Stimulated activated CD8-positive, alpha-beta memory T cell treated with anti-CD3 and anti-CD28 coated beads, Interleukin-7, amount 100 ng/mL, for 1 hour (primary cell): ENCODE measurements at places on chromosomes 6 and 20.
A peak's percentile ranks its signal among the peaks of the same experiment; 100 is the strongest.

DNA sequence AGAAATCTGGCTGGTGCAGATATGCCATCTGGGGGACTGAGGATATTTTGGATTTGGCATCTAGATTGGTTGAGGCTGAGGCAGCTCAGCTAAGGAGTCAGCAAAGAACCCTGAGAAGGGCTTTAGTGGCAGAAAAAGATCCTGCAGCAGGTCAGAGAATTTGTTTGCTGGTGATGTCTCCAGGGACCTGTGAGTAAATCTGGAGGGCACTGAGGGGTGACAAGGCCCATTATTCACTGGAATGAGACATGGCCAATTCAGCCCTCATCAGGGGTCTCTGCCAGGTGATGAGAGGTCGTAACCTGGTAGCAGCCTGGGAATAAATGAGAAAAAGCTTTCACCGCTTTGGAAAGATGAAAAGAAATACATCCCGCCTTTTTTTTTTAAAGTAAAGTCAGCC is 118.3 kb upstream of the FBXL4 start:
- DNase-seq: no peak

DNA sequence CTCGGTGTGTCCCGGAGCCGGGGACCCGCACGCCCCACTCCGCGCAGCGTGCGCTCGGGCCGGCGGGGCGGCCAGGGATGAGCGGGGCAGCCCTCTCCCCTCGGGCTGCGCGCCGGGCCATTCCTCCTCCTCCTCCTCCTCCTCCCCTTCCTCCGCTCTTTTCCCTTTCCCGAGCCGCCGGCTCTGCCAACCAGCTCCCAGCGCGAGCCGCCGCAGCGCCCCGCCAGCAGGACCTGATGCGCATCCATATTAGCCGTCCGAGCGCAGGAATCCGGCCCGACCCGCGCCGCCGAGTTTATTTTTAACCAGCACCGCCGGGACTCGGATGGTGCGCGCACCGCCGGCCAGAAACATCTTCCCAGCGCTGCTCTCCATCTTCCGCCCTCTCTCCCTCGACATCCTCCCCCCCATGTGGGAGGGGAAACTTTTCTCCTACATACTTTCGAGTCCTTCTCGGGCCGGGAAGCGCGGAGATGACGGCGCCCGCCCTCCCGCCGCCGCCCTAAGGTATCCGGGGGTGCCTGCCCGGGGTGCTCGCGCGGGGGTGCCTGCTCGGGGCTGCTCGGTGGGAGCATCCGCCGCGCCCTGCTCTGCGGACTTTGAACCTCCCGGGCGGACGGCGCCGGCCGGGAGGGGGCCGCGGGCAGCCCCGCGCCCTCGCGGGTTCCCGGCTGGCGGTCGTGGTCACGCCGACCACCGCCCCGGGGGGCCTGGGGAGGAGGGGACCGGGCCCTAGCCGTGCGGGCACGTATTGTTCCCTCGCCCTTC is 619 bp downstream of the RREB1 start:
- no peak for DNase-seq

DNA sequence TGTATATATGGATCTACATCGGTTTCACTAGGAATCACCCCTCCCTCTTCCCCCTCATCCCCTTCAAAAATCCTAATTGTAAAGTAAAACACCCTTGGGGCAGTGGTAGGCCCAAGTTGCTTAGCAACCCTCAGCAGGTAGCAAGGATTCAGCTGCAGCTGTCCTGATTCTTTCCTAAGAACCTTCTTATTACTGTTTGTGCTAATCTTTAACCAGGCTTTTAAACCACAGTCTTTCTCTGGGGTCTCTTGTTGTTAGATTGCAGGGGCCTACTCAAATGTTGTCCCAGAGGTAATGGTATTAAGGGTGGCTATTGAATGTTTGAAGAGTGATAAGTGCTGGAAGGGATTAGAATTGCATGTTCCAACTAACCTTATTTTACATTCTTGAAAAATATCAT is 46.4 kb downstream of the PRL start:
- DNase-seq: no peak

DNA sequence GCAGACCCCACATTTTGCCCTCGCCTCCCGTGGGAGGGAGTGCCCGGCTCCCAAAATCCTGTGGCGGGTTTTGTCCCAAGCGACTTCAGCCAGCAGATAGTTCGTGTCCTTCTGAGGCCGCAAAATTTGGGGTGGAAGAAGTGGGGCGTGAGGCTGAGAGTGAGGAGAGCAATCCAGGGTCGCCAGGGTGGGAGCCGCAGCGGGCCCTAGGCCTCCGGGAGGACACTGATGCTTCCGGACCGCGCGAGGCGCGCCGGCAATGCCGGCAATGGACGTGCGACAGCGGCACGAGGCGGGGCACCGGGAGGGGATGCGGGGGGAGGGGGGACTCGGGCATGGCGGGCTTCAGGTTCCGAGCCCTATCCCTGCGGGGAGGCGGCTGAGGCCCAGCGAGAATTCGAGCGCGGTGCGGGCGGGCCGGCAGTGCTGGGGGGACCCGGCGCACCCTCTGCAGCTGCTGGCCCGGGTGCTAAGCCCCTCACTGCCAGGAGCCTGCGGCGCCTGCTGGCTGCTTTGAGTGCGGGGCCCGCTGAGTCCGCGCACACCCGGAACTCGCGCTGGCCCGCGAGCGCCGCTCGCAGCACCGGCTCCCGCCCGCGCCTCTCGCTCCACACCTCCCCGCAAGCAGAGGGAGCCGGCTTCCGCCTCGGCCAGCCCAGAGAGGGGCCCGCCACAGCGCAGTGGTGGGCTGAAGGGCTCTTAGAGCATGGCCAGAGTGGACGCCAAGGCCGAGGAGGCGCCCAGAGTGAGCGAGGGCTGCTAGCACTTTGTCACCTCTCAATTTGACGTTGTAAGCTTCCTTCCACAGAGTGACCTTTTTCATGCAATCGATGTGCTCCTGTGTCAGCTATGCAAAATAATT is 143.8 kb downstream of the LPA start:
- peak; percentile 57 for DNase-seq

GRCh38 chr6:10528158-10528981 is 7.2 kb downstream of the GCNT2 start:
- DNase-seq: no peak

GRCh38 chr6:71888756-71889340 is 2.5 kb downstream of the RIMS1 start:
- no peak for DNase-seq

DNA sequence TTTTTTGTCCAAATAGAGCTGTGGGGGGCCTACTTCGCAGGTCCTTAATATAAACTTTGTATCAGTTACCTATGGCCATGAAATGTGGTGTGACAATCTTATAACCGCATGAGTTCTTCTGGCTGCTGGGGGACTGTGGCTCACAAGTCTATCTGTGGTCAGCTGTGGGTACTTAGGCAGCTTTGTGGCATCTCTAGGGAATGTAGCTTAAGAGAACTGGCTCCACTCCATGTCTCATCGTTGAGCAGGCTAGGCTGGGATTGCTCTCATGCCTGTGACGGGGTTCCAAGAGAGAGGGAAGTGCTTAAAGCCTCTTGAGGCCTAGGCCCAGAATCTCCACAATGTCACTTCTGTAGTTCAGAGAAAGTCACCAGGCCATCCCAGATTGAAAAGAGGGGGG is 140.5 kb downstream of the BTBD3 start:
- no peak for DNase-seq

- no peak for DNase-seq
Measured at GRCh38 chr6:130524552-130524951, 158.7 kb downstream of the TMEM200A start.

GRCh38 chr6:84687431-84687830 is 77.0 kb downstream of the TBX18 start:
- no peak for DNase-seq

DNA sequence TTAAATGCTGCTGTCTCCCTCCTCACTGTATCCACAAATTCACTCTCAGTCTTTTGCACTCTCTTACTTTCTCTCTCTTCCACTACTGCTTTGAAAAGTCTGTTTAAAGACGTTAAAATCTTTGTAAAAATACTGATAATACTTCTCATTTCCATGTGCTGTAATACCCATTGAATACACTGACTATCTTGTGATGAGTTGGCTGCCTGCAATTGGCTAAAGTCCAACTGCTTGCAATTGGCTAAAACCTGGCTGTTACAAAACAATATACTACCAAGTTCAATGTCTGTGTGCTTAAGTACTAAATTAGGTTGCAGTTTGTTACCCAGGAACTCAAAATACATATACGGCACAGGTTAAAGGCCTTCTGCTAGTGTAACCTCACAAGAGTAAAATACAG is 264.8 kb downstream of the THBS2 start:
- DNase-seq: no peak

GRCh38 chr20:21371193-21371592 is 26.1 kb downstream of the NKX2-4 start:
- DNase-seq: no peak

- no peak for DNase-seq
Measured at GRCh38 chr6:156163311-156163710, 613.9 kb upstream of the ARID1B start.

DNA sequence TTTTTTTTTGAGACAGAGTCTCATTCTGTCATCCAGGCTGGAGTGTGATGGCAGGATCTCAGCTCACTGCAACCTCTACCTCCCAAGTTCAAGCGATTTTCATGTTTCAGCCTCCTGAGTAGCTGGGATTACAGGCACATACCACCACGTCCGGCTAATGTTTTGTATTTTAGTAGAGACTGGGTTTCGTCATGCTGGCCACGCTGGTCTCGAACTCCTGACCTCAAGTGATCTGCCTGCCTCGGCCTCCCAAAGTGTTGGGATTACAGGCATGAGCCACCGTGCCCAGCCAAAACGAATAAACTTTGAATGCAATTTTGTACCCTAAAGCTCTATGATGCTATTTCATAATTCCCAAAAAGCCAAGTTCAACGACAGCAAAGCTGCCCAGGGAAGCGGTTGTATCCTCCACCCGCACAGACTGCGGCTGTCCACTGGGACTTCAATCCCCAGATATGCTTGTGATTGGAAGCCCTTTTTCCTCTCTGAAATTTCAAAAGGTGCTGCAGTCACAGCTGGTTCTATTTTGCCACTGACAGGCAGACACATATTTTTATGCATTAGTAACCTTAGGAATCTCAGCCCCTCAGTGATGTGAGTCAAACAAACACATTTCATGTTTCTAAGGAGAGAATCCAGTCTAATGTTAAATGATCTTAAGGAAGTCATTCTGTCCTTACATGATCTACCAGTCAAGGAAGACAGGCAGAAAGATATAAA is 8.7 kb upstream of the RAMACL start:
- DNase-seq: no peak

DNA sequence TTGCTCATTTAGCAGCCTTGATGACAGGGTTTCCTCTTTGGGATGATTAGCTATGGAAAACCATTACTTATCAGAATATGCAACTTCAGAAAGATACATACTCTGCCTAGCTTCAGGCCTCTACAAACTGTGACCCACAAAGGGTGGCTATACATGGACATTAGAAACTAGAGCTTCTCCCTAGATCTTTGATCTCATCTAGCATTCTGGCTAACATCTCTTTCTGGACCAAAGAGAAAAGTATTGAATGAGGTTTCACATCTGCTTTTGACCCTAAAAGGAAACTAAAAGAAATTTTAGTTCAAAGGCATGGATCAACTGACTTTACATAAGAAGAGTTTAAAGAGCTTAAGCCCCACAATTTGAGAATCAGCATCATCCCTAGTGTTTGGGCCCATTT is 12.4 kb upstream of the HMGN3 start:
- no peak for DNase-seq

DNA sequence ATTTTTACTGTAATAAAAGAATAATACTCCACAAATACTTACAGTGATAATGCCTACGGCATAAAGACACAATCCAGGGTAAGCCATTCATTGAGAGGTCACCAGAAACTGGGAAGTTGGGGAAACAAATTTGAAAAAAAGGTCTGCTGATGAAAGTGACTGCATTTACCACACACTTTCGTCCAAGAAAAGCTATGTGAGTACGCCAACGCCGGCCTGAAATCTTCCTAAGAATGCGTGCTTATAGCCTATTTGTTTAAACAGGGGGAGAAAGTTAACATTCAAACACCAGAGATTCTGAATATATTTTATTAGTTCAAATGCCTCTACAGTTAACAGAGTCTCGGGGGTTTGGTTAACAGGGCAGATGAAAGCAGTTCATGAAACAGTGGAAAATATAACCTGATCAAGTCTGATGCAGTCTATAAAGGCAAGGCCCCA is 657 bp upstream of the LTV1 start:
- no peak for DNase-seq

DNA sequence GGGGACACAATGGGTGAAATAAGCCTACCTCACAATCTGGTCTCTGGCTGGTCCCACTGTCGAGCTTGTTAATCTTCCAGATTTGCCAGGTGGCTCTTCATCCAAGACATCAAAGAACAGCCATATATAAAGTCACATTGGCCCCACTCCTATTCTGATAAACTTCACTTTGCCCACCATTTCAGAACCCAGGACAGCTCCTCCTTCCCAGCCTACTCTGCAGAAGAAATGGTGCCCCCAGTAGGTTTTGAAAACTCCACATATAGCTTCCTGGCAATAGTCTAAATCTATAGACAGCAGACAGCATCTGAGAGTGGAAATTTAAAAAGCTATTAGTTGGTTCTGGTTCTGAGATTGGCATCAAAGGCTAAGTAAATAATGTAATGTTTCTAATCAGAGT is 143.1 kb upstream of the PCSK2 start:
- DNase-seq: no peak

- DNase-seq: no peak
Measured at GRCh38 chr6:152642578-152643375, 5.6 kb upstream of the SYNE1 start.

DNA sequence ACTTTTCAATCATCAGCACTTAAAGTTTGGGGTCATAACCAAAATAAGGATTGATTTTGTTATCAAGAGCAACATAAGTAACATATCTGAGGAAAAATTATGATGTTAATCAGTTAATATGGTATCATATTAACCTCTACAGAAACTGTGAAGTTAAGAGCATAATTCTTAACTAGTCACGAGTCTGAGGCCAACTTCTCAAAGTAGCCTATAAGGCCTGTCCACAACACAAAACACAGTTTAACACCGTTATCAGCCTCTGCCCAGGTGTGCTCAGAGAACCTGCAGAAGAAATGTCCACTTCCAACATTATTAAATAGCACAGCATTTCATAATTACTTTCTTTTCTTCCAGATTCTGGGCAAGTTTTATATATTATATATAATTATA is 1.1 kb downstream of the STX7 start:
- no peak for DNase-seq

DNA sequence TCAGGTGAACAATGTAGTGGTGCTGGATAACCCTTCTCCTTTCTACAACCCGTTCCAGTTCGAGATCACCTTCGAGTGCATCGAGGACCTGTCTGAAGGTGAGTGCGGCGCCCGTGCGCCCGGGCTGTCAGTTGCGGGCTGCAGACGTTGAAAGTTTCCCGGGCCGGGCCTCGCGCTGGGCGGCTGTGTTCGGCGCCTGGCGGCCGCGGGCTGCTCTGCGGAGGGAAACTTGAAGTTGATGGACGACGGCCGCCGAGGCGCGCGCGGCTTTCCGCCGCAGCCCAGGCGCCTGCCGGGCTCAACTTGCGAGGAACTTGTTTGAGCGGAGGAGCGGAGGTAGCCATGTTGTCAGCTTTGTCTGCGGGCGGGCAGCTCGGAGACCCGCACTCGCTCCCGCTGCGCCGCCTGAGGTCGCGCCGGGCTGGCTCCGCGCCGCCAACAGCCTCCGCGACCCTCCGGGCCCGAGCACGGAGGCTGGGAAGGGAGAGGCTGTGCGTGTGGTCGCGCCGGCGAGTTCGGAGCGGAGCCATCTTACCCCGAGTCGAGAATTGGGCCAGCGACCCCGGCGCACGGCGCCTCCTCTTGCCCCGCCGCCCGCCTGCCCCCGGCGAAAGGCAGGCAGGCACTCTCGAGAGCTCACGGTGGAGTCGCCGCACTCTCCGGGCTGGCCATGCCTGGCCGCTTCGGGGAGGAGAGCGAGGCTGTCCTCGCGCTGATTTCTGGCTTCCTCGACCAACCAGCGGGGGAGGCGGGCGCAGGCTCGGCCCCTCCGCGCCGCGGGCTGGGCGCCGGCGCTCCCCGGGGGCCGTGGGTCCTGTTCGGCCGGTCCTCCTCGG is 691 bp downstream of the ASF1A start:
- peak; percentile 32 for DNase-seq
